Activated CD8-positive, alpha-beta memory T cell treated with anti-CD3 and anti-CD28 coated beads for 1 hour (primary cell): ENCODE measurements at places on chromosomes 16 and 17.

- no peak for DNase-seq
These were observed 34.5 kb downstream of the PMM2 start for GRCh38 chr16:8831871-8832716.

GRCh38 chr16:88430524-88431446 is 22.3 kb upstream of the ZFPM1 start:
- DNase-seq, result no peak

DNA sequence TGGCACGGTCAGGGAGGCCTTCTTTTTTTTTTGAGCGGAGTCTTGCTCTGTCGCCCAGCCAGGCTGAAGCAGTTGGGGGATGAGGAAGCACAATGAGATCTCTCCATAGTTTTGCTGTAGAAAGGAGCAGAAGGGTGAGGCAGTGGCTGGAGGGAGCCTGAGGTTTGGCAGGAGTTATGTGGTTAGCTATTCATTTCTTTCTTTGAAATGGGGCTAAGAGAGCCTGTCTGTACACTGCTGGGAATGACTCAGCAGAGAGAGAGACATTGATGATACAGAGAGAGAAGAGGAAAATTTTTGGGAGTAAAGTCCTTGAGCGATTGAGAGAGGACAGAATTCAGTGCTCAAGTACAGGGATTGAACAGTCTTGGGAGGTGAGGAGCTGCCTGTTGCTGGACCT is 22.1 kb downstream of the NOS2 start:
- DNase-seq, result no peak

DNA sequence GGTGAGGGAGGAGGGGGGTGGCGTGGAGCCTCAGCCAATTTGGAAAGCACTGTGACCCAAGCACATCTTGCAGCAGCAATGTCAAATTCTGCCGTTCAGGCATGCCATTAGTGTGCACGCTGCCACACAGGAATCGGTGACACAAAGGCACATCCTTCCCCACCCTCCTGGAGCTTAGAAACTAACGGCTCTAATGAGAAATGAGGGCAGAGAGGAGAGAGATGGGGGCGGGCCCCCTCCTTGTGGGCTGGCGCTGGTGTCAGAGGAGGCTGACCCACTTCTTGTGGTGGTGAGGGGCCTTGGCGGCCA is 94.8 kb downstream of the RTN4RL1 start:
- no peak for DNase-seq

GRCh38 chr17:77246110-77247047 is 105.6 kb downstream of the SEC14L1 start:
- no peak for DNase-seq
